ENCODE measurements at places on chromosomes 4 and X. TPM values are rescaled to one million over a fixed set of nuclear protein-coding genes. Genes with fewer than 3 reads are reported as not detected.

Gene UGT2B17
- not detected for total RNA-seq

DNA sequence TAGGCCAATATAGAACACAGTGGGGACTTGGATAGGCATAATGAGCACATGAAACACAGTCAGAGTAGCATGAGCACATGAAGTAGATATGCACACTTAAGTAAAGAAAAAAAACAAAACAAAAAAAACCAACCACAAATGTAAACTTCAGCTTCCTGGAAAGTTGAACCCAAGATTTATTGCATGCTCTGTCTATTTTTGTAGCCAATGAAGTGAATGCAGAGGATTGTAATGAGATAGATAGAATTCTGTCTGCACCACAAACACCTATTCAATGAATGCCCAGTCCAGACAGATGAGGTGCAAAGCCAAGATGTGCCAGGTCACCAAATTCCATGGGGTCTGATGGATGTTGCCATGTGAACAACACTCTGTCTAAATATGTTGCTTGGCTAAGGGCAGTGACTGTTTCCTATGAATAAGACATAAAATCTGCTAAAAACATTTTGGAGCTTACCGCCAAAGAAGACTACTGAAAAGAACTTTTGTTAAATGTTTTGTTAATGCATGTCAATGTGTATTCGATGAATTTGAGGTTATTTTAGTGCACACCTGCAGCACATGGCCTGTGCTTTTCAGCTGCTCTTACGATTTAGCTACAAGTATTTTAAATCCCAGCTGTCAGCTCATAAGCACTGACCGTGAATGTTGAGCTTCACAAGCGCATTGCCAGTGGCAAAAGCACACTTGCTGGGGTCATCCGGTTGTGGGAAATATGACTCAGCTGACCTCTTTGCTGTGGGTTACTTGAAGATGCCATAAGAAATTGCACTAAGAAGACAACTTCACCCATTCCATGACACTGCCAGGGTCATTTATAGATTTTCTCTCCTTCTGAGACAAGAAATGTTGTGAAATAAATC is 374.8 kb upstream of the GNPDA2 start:
- H3K27ac ChIP-seq, result no peak overlapping the region
- no peaks in the 10 kb centered on the region for H3K27me3 ChIP-seq
- H3K4me3 ChIP-seq, result no peak overlapping the region
- H3K36me3 ChIP-seq, result no peaks in the 10 kb centered on the region
- DNase-seq, result no peak

Gene SPINK2
- not detected for total RNA-seq

- H3K4me1 ChIP-seq, result no peaks in the 10 kb centered on the region
- H3K27ac ChIP-seq, result no peak overlapping the region
- no peak for DNase-seq
Observed at GRCh38 chr4:15912236-15912635, 26.3 kb downstream of the FGFBP1 start.

Gene TRPC5OS
- not detected for total RNA-seq

Gene ACE2
- total RNA-seq, result not detected

DNA sequence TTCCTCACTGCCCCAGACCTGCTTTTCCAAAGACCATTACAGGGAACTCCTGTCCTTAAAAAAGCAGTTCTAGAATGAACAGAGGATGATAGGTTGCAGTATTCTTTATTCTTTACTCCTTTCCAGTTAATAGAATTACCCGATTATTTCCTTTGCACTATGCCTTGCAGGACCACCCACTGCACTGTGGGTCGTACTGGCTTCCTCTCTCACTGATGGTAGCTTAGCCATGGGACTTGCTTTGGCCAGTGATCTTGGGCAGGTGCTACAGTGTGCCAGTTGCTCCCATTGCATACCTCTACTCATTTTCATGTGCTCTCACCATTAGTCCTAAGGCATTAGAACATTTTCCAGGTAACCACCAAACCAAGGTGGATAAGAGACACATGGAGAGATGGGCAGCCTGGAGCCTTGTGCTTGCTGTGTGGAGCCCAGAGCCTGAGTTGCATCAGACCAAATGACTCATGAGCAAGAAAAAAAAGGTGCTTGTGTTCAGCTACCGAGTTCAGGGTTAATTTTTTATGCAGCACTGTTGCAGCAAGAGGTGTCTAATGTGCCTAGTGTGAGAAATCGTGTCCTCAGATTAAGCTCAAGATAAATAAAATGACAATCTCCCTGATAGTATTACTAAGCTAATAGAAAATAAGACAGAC is 7.6 kb upstream of the UNC5C start:
- H3K4me3 ChIP-seq, result no peak overlapping the region
- H3K4me1 ChIP-seq, result peaks cover 5% of the 10 kb centered on the region
- H3K27ac ChIP-seq, result no peak overlapping the region
- no peak for DNase-seq

Gene DNAAF6
- total RNA-seq, result 1.2 TPM

Gene ETDC
- total RNA-seq, result not detected

DNA sequence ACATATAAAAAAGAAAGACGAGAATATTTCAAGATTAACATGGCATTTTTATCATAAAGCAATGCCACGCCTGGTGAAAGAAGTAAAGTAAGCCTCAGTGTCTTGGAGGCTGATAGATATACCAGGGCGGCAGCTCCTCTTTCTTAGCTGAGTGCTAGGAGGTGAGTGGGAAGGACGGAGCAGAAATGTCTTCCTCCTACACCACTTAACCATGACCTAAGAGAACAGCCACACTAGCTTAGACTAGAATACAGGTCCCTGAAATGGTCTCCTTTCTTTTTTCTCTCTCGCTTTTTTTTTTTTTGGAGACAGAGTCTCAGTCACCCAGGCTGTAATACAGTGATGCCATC is 75.0 kb downstream of the NAF1 start:
- H3K4me3 ChIP-seq, result no peak overlapping the region
- peaks cover 3% of the 10 kb centered on the region for H3K27me3 ChIP-seq
- H3K36me3 ChIP-seq, result no peaks in the 10 kb centered on the region
- peaks cover 7% of the 10 kb centered on the region for H3K4me1 ChIP-seq
- no peak for DNase-seq

DNA sequence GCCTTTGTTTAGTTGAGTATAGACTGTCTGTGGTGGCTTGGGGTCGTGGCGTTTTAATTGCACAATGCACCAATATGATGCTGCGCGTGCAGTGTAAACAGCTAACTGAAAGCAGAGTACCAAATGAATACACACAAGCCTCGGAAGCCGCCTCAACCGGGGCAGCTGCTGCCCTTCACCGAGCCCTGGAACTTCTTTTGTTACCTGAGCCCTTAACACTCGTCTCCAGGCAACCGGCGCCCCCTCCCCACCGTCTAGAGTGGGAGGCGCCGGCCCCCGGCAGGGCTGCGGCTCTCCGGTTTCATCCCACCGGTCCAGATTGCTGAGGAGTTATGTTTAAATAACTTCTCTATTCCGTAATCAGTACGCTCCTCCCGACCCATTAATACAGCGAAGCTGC is 173.2 kb upstream of the TBL1X start:
- H3K4me1 ChIP-seq, result peaks cover 13% of the 10 kb centered on the region
- no peaks in the 10 kb centered on the region for H3K27me3 ChIP-seq
- no peak overlapping the region for H3K27ac ChIP-seq
- no peaks in the 10 kb centered on the region for H3K36me3 ChIP-seq
- H3K4me3 ChIP-seq, result no peak overlapping the region
- peak; percentile 3 for DNase-seq

- H3K4me1 ChIP-seq, result peaks cover 4% of the 10 kb centered on the region
- H3K4me3 ChIP-seq, result no peak overlapping the region
- DNase-seq, result no peak
Observed at GRCh38 chr4:159410076-159410777, 307.3 kb downstream of the RAPGEF2 start.

DNA sequence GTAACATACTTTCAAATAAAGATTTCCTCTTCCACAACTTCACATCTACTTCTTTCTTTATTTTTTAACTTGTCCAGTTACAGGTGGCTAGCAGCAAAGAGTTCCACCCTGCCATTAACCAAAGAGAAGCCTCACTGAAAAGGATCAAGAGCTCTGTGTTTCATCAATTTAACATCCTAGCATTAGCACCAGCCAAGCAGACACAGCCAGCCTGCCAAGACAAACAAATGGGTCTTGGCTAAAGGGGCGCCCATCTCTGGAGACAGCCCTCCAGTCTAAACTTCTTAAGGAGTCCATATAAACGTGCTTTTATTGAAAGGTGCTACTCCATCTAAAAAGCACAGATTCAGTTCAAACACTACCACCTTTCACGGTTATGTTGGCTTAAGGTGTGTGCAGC is 105.3 kb downstream of the ADAMTS3 start:
- peaks cover 4% of the 10 kb centered on the region for H3K4me1 ChIP-seq
- DNase-seq, result no peak
- no peaks in the 10 kb centered on the region for H3K36me3 ChIP-seq
- no peak overlapping the region for H3K27ac ChIP-seq
- no peaks in the 10 kb centered on the region for H3K27me3 ChIP-seq

Gene YIPF6
- total RNA-seq, result 32.1 TPM

Gene ERAS
- total RNA-seq, result not detected

GRCh38 chr4:25059791-25060190 is 29.0 kb upstream of the LGI2 start:
- no peaks in the 10 kb centered on the region for H3K36me3 ChIP-seq
- no peak for DNase-seq
- H3K4me1 ChIP-seq, result peaks cover 5% of the 10 kb centered on the region
- no peak overlapping the region for H3K4me3 ChIP-seq

GRCh38 chr4:146267826-146268225 is 53.5 kb downstream of the REELD1 start:
- peaks cover 8% of the 10 kb centered on the region for H3K36me3 ChIP-seq
- no peak overlapping the region for H3K4me3 ChIP-seq
- DNase-seq, result no peak
- peaks cover 36% of the 10 kb centered on the region for H3K4me1 ChIP-seq

Gene EPGN
- total RNA-seq, result not detected

GRCh38 chrX:114532111-114532805 is 51.6 kb upstream of the HTR2C start:
- H3K4me1 ChIP-seq, result no peaks in the 10 kb centered on the region
- no peaks in the 10 kb centered on the region for H3K36me3 ChIP-seq
- DNase-seq, result no peak
- no peaks in the 10 kb centered on the region for H3K27me3 ChIP-seq

GRCh38 chrX:71184803-71185495 is 38.1 kb upstream of the GJB1 start:
- H3K4me3 ChIP-seq, result no peak overlapping the region
- DNase-seq, result no peak
- H3K36me3 ChIP-seq, result no peaks in the 10 kb centered on the region
- peaks cover 3% of the 10 kb centered on the region for H3K27me3 ChIP-seq
- H3K27ac ChIP-seq, result no peak overlapping the region

Gene C1QTNF7
- total RNA-seq, result not detected

DNA sequence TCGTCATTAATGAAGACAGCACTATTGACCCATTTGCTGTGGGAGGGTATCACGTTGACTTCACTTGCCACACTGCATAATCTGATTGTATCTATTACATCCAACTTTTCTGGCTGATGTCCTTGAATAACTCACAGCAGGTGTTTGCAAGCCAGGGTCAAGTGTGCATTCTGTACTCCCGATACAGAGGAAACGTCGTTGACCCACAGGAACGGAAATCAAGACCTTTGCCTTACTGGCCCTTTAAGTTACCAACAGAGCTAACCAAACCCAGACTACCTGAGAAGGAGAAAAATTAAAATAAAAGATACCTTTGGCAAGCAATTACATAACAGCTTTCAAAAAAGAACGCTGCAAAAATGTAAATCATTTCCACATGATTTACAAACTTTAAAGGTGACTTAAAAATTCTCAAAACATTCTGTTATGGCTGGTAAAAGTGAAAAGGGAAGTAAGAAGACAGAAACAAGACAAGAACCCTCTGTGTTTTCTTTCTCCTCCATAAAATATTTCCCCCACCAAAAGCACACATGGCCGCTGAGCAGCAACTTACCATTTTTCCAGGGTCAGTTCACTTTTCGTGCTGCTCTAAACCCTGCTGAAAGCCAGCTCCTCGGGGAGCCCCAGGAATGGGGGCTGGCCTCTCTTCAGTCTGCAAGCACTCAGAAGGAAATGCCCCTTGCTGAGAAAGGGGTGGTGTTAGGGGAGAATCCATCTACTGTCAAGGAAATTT is 6.5 kb upstream of the SHISA3 start:
- no peaks in the 10 kb centered on the region for H3K36me3 ChIP-seq
- DNase-seq, result no peak
- no peak overlapping the region for H3K4me3 ChIP-seq
- H3K27ac ChIP-seq, result no peak overlapping the region
- H3K27me3 ChIP-seq, result peaks cover 1% of the 10 kb centered on the region

Gene BEND2
- total RNA-seq, result not detected

DNA sequence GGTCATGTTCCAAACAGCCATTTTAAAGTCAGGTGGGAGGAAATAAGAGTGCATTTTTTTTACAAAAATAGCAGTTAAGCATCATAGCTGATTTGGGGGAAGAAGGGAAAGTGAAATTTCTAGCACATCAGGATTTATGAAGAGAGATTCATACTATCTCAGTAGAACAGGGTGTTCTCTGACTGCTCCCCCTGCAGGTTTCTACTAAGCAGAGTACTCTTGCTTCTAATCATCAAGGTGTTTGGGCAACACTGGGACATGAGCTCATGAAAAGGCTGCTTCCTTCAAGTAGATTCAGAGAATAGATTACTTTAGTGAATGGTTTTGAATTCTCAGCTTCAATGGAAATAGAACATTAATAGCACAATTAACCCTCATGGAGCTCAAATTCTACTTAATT is 591.4 kb upstream of the PCDH10 start:
- H3K27ac ChIP-seq, result no peak overlapping the region
- no peaks in the 10 kb centered on the region for H3K36me3 ChIP-seq
- no peak for DNase-seq

DNA sequence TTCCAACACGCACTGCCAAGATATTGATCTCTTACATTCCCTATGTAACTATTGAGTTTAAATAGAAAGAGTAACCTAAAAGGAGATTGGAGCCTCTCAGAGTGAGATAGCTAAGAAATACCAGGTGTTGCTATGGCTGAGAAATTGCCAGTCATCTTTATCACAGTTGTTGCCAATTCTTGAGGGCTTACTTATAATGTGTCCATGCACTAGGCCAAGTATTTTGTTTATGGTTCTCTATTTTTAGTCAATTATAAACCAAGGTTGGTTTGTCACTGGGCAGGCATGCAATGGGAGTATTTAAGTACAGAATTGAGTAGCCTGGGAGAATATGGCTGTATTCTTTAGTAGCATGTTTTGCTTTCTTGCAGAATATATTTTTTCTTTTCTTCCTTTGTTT is 201.6 kb downstream of the TEX13A start:
- no peaks in the 10 kb centered on the region for H3K4me1 ChIP-seq
- peaks cover 2% of the 10 kb centered on the region for H3K27me3 ChIP-seq
- no peak for DNase-seq

DNA sequence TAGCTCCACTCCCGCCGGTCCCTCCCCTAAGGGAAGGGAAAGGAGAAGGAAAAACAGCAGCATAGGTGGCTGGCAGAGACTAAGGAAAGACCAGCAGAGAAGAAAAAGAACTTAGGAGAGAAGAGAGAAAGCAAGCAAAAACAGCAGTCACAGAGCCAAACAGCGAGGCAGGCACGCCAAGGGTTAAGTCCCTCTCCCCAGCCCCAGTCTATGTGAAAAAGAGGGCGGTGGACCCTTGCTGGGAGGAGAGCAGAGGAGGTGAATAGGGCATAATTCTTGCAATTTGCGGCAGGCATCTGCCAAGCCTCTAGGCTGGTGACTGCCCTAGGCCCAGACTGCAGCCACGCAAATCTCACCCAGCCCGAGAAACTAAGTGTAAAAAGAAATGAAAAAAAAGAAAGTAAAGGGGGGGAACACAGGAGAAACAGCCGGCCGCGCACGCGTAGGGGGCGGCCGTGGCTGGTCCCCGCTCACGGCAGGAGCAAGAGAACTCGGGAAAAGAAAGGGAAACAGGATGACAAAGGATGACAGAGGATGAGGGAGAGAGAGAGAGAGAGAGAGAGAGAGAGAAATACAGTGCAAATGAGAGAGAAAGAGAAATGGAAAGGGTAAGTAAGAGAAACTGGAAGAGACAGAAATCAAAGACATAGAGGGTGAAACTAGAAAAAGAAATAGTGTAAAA is 48.6 kb downstream of the MAGEA9 start:
- H3K4me1 ChIP-seq, result peaks cover 26% of the 10 kb centered on the region
- H3K4me3 ChIP-seq, result peak overlapping the region; percentile 83
- DNase-seq, result peak; percentile 26

Gene DGKK
- total RNA-seq, result 0.49 TPM
